Neural cell (in vitro differentiated cells): ENCODE measurements at places on chromosomes 16 and 17. TPM values are rescaled to one million over a fixed set of nuclear protein-coding genes. Genes with fewer than 3 reads are reported as not detected.

The KRTAP9-8 gene
- not detected in 2 replicates for polyA plus RNA-seq

The DHRS7C gene
- not detected in 2 replicates for polyA plus RNA-seq

The GAST gene
- not detected in 2 replicates for polyA plus RNA-seq

The RNF222 gene
- polyA plus RNA-seq = not detected in 2 replicates

The PABPN1L gene
- polyA plus RNA-seq = 0.20 and 0.48 TPM in 2 replicates

The ADAD2 gene
- polyA plus RNA-seq = not detected in 2 replicates
